CD4-positive, alpha-beta T cell treated with Interleukin-15 for 4 hours (primary cell): ENCODE measurements at places on chromosomes 4 and X.

DNA sequence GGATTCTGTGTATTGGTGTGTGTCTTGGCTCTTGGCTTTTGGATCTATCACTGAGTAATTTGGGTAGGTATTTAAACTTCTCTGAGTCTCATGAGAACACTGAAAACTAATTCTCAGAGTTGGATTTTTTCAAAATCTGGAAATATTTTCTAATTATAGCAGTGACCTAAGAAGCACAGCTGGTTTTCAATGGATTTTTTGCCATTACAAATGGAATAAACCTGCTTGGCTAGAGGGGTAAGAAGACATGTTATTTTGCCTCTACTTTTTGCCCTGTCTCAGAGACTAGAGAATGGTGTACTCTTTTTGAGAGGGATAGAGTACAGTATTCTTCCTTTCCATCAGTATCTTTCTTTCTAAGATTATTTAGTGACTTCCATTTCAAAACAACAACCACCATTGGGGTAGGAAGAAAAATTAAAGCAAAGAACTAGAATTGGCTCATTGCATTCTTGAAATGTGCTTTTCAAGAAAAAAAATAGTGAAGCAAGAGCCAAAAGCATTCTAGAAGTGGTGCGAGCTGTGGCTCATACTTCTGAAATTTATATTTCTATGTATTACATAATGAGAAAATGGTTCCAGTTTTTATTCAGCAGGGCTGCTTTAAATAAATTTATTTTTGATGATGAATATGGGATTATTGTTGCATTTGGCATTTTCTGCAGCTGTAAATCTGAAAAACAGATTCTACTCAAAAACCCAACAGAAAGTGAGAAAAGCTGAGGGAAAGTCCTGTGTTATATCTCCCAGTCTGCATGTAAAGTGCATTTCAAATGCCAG is 850.2 kb upstream of the SLIT2 start:
- no peak for DNase-seq

DNA sequence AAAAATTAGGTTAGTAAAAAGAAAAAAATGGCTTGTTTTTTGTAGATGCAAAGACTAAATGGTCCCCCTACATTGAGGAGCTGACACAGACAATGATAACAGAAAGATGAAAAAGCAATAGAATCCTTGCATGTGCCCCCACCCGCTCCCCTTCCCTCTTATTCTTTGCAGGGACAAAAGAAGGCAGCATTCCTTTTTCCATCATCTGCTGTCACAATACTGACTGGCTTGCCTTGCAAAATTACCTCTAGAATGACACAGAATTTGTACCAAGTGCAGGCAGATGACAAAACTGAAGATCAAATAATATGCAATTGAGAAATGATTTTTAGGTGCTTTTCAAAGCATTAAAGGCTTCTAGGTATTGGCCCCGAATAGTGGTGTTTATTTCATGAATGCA is 153.1 kb upstream of the AGA start:
- DNase-seq: no peak

DNA sequence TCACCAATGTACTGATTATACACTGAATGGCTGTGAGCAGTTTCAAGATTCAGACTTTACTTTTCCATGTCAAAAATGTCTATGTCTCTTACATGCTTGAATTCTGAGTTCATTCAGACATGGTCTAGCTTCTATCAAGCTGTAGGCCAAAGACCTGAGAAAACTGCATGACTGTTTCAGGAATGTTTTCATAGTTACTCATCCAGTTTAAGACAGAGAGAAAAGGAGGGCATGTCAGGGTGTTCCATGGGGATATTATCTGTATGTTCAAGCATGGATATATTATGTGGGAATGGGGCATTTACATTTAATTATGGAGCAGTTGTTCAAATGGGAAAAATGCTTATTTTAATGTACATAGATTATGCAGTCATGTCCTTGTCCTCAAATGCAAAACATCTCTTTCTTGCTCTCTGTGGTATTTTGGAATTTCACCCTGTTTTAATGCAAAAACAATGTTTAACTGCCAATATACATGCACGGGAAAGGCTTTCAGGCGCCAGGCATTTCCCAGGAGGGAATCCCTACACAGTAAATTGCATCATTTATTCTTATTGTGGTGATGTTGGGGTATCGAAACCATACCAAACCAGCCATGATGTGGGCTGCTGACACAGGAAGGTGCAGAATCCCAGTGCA is 429.1 kb upstream of the INTU start:
- DNase-seq: no peak

DNA sequence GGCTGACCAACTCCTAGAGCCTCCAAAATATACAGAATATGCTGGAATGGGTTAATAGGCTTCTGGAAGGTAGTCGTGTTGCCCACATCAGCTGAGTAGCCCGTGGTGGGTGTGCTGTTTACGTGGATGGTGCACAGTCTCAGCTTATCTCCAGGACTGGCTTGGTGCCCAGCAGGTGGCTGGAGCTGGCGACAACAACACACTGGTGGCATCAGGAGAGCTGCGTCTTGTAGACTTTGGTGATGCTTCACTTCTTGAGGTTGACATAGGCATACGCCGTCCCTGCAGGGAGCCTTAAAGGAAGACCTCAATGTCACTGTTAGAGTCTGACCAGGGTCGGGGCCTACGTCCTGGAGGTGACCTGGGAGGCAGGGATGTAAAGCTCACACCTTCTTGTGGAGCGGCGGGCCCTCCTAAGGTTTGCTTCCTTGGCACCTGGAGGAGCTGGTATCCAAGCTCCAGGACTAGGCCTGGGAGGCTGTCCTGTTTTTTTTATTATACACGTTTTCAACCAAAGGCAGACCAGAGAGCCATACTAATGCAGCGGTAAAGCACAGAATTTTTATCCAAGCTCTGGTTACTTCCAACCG is 26.5 kb upstream of the RBMX start:
- no peak for DNase-seq

GRCh38 chr4:147683188-147683591 is 773 bp downstream of the PRMT9 start:
- peak; percentile 6 for DNase-seq

DNA sequence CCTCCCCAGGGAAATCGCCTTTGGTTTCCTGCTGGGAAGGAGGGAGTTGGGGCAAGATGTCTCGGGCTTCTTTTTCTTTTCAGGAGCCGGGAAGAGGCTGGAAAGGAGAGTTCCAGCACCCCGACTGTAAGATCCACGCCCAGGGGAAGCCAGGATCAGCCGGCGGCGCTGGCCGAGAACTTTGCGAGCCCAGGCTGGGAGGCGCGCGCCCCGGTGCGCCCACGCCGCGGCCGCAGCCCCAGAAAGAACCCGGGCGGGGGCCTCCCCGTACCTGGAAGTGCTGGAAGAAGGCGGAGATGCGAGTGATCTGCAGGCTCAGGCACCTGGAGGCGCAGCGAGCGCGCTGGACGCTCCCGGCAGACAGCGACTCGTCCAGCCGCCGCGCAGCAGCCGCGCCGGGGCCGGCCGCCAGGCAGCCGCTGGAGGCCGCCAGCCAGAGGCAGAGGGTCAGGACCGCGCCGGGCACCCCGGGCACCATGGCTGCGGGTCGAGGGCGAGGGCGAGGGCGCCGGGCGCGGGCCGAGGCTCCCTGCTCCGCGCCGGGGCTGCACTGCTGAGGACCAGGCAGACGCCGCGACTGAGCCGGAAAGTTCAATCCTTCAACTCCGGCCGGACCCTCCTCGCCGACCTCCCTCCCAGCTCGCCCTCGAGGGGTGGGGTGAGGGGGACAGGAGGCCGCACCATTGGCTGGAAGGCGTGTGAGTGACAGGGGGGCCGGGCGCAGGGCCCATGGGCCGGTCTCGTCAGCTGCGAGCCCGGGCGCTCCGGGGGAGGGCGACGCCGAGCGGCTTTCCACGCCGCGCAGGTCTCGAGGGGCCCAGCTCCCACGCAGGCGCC is at the start of gene ANOS1:
ANOS1 (minus strand) TSS at position 579 of the 837 bp plus-strand sequence; CDS start at position 478, 101 bp downstream.
- DNase-seq: no peak
